ENCODE measurements at places on chromosomes 4 and X.

DNA sequence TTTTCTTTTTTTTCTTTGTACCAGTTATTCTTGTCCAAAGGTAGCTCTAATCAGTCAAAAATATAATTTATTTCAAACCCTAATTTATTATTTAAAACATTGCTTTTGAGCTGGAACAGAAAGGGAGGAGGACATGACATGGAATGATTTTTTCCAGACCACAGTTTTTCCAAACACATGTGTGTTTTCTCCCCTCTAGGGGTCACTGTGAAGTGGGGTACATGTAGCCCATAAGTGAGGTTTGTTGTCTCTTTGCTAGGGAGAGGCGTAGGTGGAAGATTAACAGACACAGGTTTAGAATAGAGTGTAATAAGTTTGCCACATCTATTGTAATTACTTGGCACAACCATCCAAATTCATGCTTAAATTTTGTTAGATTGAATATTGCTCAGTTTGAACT is 83.0 kb downstream of the TNIP2 start:
- no peak for DNase-seq

DNA sequence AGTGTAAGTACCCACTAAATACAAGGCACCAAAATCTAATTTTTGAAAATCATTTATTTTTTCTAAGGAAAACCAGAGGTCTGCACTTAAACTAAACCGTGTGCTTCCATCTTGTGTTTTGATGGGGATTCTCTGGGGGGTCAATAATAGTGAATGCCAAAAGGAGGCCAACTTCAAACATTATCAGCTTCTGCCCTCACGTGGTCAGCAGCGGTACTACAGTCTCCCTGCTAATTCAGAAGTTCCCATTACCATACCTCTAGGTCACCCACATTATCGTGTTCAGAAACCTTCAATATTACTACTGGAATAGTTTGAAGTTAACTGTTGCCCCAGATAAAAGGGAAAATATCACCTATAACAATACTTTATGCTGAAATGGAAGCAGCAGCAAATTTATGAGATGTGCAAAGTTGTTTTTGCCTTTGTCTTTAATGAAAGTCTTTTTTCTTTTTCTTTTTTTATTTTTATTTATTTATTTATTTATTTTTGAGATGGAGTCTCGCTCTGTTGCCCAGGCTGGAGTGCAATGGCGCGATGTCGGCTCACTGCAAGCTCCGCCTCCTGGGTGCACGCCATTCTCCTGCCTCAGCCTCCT is 17.3 kb downstream of the CTPS2 start:
- DNase-seq, result peak; percentile 31

DNA sequence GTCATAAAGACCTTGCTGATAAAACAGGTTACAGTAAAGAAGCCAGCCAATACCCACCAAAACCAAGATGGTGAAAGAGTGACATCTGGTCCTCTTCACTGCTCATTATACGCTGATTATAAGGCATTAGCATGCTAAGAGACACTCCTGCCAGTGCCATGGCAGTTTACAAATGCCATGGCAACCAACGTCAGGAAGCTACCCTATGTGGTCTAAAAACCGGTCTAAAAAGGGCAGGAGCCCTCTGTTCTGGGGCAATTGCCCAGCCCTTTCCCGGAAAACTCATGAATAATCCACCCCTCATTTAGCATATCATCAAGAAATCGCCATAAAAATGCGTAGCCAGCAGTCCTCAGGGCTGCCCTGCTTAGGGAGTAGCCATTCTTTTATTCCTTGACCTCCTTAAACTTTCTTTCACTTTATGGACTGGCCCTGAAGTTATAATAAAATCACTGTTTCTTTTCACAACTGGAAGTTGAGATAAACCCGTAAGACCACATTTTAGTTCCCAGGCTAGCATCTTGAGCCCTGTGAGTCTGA is 260.5 kb upstream of the FAT1 start:
- DNase-seq, result no peak

DNA sequence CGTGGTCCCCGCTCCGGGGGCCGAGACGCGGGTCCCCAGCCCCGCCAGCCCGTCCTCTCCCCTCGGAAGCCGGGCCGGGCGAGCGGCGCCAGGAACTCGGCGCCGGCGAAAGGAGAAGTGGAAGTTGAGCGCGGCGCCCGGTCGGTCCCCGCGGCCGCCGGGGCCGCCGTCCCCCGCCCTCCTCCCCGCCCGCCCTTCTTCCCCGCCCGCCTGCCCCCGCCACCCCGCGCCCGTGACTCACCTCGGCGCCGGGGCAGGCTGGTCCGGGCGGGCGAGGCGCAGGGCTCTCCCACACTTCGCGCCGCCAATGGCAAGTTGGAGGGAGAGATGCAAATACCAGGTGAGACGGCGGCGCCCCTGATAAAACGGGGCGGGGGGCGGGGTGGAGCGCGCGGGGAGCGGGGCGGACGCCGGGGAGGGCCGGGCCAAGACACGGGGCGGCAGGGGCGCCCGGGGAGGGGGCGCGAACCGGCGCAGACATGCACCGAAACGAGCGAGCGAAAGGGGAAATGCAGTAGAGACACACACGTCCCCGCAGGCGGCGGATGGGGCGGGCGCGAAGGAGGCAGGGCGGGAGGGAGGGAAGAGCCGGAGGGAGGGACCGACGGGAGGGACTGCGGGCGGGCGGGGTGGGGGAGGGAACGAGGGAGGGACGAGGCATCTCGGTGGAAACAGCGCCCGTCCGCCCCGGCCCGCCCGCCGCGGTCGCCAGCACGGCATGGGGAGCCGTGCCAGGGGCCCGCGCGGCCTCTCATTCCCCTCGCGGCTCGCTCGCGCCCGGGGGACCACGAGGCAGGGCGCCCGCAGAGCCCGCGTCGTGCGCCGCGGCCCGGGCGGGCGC is at the start of gene ELF4:
Gene ELF4, minus strand, starts transcription at position 119 of the 841 bp plus-strand sequence. CDS start 29,167 bp downstream, outside the sequence.
- peak; percentile 85 for DNase-seq
